ENCODE measurements at places on chromosomes 6 and 20. TPM values are rescaled to one million over a fixed set of nuclear protein-coding genes. Genes with fewer than 3 reads are reported as not detected.

- DNase-seq, result no peak
- H3K36me3 ChIP-seq, result no peaks in the 10 kb centered on the region
- H3K27ac ChIP-seq, result no peak overlapping the region
- no peaks in the 10 kb centered on the region for H3K27me3 ChIP-seq
These were observed 78.7 kb downstream of the FOXC1 start for GRCh38 chr6:1688396-1688795.

- no peak overlapping the region for H3K27ac ChIP-seq
- no peak overlapping the region for H3K4me3 ChIP-seq
- H3K27me3 ChIP-seq, result no peaks in the 10 kb centered on the region
- no peaks in the 10 kb centered on the region for H3K4me1 ChIP-seq
- no peak for DNase-seq
- H3K36me3 ChIP-seq, result no peaks in the 10 kb centered on the region
These were observed 23.5 kb upstream of the ANGPT4 start for GRCh38 chr20:939606-940005.

The HUS1B gene
- not detected for total RNA-seq

The BACH2 gene
- total RNA-seq, result under 0.01 TPM

GRCh38 chr20:54178256-54178655, 4.5 kb upstream of the CYP24A1 start:
- H3K4me3 ChIP-seq, result no peak overlapping the region
- peaks cover 7% of the 10 kb centered on the region for H3K4me1 ChIP-seq
- H3K36me3 ChIP-seq, result no peaks in the 10 kb centered on the region

The SEL1L2 gene
- not detected for total RNA-seq

- peak; percentile 8 for DNase-seq
- H3K36me3 ChIP-seq, result no peaks in the 10 kb centered on the region
- H3K4me3 ChIP-seq, result no peak overlapping the region
- no peak overlapping the region for H3K27ac ChIP-seq
- H3K4me1 ChIP-seq, result 0 out of 2 replicates have a peak, but pooled peaks cover 5% of the 10 kb centered on the region
- H3K27me3 ChIP-seq, result no peaks in the 10 kb centered on the region
These were observed 9.3 kb upstream of the GFOD1 start for GRCh38 chr6:13496513-13497190.

The OR12D3 gene
- not detected for total RNA-seq

The KHDC1 gene
- total RNA-seq, result 0.13 TPM

DNA sequence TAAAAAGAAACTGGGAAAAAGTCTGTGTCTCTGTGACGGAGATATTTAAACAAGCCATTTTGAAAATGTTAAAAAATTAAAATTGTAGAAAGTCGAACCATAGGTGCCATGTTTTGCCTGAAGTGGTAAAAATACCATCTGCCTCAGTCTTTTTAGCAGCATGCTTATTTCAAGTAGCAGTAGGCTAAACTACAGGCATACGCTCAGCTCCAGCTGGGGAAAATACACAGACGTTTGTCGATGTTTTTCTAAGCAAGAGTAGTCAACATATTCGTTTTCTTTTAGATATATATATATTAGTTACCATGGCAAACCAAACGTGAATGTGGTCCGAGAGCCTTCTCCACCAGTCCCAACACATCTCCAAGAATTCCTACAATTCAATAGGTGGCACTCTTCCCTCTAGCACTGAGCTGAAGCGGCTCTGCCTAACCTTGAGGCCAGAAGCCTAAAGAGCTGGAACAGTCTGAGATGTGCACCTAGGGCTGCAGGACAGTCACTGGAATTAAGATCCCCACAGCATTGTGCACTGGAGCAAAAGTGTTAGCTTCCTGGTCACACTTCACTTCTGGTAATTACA, 70.2 kb upstream of the BEND3 start:
- no peak overlapping the region for H3K27ac ChIP-seq
- no peaks in the 10 kb centered on the region for H3K27me3 ChIP-seq
- H3K4me1 ChIP-seq, result no peaks in the 10 kb centered on the region
- no peak overlapping the region for H3K4me3 ChIP-seq
- no peaks in the 10 kb centered on the region for H3K36me3 ChIP-seq

DNA sequence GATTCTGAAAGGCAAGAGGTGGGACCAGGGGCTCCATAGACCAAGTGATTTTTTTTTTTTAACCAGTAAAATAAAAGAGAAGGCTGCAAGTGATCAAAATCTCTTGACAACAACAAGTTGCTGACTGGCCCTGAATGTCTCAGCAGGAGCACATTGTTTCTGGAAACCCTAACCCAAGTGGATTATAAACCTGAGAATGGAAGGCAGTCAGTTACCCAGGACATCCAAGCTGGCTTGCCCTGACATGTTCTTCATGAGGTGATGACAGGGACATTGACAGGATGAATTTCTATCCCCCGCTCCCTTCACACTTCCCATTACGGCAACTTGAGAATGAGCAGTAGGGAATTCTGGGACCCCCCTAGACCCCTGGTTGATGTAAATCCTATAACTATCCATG, 49.6 kb upstream of the RIPOR2 start:
- DNase-seq, result no peak
- 0 out of 2 replicates have a peak, but pooled peaks cover 3% of the 10 kb centered on the region for H3K36me3 ChIP-seq
- H3K27me3 ChIP-seq, result no peaks in the 10 kb centered on the region
- H3K4me1 ChIP-seq, result peaks cover 30% of the 10 kb centered on the region

The TRIM26 gene
- total RNA-seq, result 30.7 TPM

GRCh38 chr6:111254004-111254778, 166.9 kb downstream of the SLC16A10 start:
- no peak overlapping the region for H3K4me3 ChIP-seq
- no peak for DNase-seq
- H3K36me3 ChIP-seq, result no peaks in the 10 kb centered on the region
- no peaks in the 10 kb centered on the region for H3K27me3 ChIP-seq

The KCNQ2 gene
- total RNA-seq, result not detected

DNA sequence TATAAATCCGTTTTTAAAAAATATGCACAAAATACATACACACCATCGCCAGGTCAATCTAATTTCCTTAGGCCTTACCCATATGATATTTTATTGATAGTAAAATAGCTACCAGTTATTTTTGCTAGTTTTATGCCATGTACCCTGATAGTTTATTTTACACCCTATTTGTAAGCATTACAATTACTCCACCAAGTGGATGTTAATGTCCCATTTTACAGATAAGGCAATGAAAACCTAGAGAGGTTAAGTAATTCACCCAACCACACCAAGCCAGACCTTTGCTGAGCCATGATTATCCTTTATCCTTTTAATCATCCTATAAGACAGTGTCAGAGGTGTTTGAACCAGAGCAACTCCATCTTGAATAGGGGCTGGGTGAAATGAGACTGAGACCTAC, 86.8 kb downstream of the CBLN4 start:
- no peak overlapping the region for H3K27ac ChIP-seq
- H3K4me1 ChIP-seq, result no peaks in the 10 kb centered on the region
- H3K36me3 ChIP-seq, result no peaks in the 10 kb centered on the region
- H3K27me3 ChIP-seq, result no peaks in the 10 kb centered on the region
- DNase-seq, result no peak

DNA sequence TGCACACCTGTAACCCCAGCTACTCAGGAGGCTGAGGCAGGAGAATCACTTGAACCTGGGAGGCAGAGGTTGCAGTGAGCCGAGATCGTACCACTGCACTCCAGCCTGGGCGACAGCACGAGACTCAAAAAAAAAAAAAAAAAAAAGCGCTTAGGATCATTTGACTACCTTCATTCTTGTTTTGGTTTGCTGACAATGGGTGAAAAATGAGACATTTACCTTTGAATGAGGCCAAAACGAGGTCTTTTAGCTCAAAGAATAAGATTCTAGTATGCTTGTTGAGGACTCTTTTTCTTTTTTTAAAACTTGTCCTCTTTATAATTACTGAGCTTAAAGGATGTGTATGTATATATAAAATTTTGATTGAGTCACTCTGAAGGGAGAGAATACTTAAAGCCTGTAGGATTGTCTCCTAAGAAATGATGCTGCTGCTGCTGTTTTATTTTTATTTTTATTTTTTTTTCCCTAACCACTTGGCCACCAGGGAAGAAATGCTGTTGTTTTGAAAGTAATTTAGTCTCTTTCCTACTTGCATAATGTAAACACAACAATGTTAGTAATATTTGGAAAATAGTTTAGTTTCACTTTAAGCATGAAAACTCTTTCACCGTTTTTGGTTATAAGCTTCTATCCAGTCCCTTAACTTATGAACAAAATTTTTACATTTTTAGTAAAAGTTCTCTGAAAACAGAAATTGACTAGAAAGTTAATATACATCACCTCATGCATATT, 7.9 kb downstream of the UBR2 start:
- peaks cover 13% of the 10 kb centered on the region for H3K4me1 ChIP-seq
- H3K36me3 ChIP-seq, result peaks cover 6% of the 10 kb centered on the region
- peak overlapping the region; percentile 28 for H3K4me3 ChIP-seq
- DNase-seq, result peak; percentile 20

The FAM209B gene
- total RNA-seq, result not detected

The LY6G6C gene
- not detected for total RNA-seq

GRCh38 chr20:22901921-22902320, 133.2 kb upstream of the SSTR4 start:
- H3K27ac ChIP-seq, result no peak overlapping the region
- no peaks in the 10 kb centered on the region for H3K36me3 ChIP-seq
- H3K27me3 ChIP-seq, result peaks cover 13% of the 10 kb centered on the region
- H3K4me1 ChIP-seq, result peaks cover 16% of the 10 kb centered on the region

- no peaks in the 10 kb centered on the region for H3K36me3 ChIP-seq
- peak; percentile 78 for DNase-seq
- H3K27ac ChIP-seq, result peak overlapping the region; percentile 60
- H3K4me1 ChIP-seq, result peaks cover 6% of the 10 kb centered on the region
These were observed 34.2 kb upstream of the B4GALT5 start for GRCh38 chr20:49747707-49748524.

The PPP1R14C gene
- 8.2 TPM for total RNA-seq

- DNase-seq, result peak; percentile 5
- no peak overlapping the region for H3K27ac ChIP-seq
- no peaks in the 10 kb centered on the region for H3K4me1 ChIP-seq
These were observed 1760.2 kb upstream of the DEFB115 start for GRCh38 chr20:29497261-29497671.

- H3K4me1 ChIP-seq, result peaks cover 18% of the 10 kb centered on the region
- H3K27me3 ChIP-seq, result no peaks in the 10 kb centered on the region
- H3K36me3 ChIP-seq, result no peaks in the 10 kb centered on the region
- peak; percentile 86 for DNase-seq
These were observed 31.8 kb upstream of the GMPR start for GRCh38 chr6:16206595-16207037.

The C4A gene
- total RNA-seq, result 4.8 TPM

The KCNK15 gene
- 11.1 TPM for total RNA-seq

DNA sequence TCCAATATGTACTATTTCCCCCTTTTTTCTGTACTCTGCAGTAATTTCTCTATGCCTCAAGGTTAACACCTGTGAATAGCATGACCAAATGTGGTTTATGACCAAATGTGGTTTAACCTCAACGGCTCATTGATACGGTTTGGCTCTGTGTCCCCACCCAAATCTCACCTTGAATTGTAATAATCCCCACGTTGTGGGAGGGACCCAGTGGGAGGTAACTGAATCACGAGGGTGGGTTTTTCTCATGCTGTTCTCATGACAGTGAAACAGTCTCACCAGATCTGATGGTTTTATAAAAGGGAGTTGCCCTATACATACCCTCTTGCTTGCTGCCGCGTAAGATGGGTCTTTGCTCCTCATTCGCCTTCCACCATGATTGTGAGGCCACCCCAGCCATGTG, 18.7 kb downstream of the DEK start:
- peaks cover 56% of the 10 kb centered on the region for H3K36me3 ChIP-seq
- H3K27me3 ChIP-seq, result no peaks in the 10 kb centered on the region
- no peak overlapping the region for H3K27ac ChIP-seq
- DNase-seq, result no peak
- H3K4me3 ChIP-seq, result no peak overlapping the region

The SLC12A5 gene
- total RNA-seq, result not detected

- peak; percentile 7 for DNase-seq
- no peaks in the 10 kb centered on the region for H3K4me1 ChIP-seq
- no peak overlapping the region for H3K4me3 ChIP-seq
- no peaks in the 10 kb centered on the region for H3K27me3 ChIP-seq
- H3K27ac ChIP-seq, result no peak overlapping the region
These were observed 579.5 kb downstream of the TFAP2B start for GRCh38 chr6:51398064-51398705.

The SYNDIG1 gene
- 2.6 TPM for total RNA-seq

- H3K4me1 ChIP-seq, result no peaks in the 10 kb centered on the region
- H3K27me3 ChIP-seq, result peaks cover 25% of the 10 kb centered on the region
- no peak overlapping the region for H3K4me3 ChIP-seq
These were observed 17.5 kb upstream of the IRF4 start for GRCh38 chr6:373773-374724.

DNA sequence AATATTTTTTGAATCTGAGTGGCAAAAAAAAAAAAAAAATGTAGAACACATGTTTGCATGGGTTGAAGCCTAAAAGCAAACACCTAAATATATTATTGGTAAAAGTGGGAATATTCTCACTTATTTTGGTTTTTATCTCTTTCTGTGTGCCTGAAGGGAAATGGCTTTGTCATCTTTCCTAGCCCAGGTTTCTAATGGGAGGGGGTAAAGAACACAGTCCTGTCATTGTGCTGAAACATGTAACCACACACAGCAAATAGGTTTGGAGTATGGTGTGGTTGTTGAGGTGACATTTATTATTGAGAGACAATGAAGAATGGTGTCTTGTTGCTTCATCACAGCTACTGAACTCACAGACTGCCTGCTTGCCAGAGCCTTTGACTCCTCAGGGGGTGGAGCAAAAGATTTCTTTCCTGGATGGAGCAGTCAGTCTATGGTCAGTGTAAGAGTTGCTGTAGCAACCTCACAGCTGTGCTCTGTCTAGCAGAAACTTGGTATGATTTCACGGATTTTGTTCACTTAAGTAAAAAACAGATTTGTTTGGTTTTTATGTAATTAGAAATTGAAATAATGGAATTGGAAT, 70.2 kb downstream of the CEP57L1 start:
- no peaks in the 10 kb centered on the region for H3K27me3 ChIP-seq
- no peak overlapping the region for H3K4me3 ChIP-seq
- H3K36me3 ChIP-seq, result peaks cover 4% of the 10 kb centered on the region
- H3K4me1 ChIP-seq, result peaks cover 10% of the 10 kb centered on the region
- peak; percentile 79 for DNase-seq

The PAK5 gene
- total RNA-seq, result not detected

GRCh38 chr6:34970488-34970887, 81.4 kb downstream of the ANKS1A start:
- no peaks in the 10 kb centered on the region for H3K27me3 ChIP-seq
- H3K4me3 ChIP-seq, result no peak overlapping the region
- no peaks in the 10 kb centered on the region for H3K36me3 ChIP-seq
- no peak overlapping the region for H3K27ac ChIP-seq
- peak; percentile 34 for DNase-seq

Measured in GM23248 (cell line).